ENCODE measurements at places on chromosomes 2 and 18.

GRCh38 chr2:150471813-150472510 is 15.5 kb downstream of the RND3 start:
- no peak for DNase-seq

- no peak for DNase-seq
Observed at GRCh38 chr2:148998165-148998830, 40.2 kb upstream of the LYPD6B start.

DNA sequence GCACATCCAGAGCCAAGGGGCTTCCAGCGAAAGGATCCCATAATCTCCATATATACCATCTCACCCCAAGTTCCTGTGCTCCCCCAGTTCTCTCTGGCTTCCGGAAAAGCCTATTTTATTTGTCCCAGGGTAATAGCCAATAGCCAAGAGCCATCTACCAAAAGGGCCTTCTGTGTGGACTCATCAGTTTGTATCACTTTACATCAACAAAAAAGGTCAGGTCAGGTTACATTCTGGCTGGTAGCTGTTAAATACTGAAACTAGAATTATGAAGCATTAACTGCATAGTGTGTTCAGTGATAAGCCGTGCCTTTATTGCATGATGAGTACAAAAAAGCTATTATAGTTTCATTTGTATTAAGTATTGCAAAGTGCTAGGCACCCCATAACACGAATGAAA is 223.7 kb downstream of the IRS1 start:
- DNase-seq = no peak

GRCh38 chr2:64698177-64698643 is 44.5 kb upstream of the SERTAD2 start:
- no peak for DNase-seq

GRCh38 chr2:101623031-101623521 is 74.4 kb upstream of the MAP4K4 start:
- no peak for DNase-seq

DNA sequence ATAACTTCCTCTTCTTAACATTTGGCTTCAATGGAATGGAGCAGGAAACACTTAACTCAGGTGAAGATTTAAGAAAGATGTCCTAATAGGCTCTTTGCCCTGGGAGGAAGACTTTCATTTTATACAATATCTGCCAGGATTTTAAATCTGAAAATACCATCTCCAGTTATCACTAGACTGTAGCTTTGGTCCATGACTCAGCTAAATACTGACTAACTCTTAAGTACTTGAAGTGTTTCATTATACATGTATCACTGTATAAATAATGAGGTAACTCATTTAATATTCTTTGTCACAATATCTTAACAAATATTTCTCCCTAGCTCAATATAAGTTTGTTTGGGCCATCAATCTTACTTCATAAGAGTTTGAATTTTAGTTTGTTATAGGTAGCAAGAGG is 34.7 kb downstream of the RBKS start:
- DNase-seq = peak; percentile 72

DNA sequence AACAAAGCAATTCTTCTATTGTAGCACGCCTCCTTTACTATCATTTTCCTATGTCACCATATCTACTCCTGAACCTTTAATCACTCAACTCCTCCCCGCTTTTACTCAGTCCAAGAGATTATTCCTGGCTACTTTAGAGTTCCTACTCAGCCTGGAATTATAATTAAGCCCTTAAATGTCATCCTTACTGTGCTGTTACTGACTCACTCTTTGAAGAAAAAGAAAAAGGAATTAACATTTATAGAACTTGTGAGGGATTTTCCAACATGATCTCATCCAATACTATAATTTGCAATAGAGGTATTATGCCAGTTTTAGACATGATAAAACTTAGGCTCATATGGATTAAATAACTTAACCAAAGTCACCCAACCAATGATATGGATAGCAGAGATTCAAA is 61.7 kb downstream of the CCDC88A start:
- DNase-seq = peak; percentile 4

DNA sequence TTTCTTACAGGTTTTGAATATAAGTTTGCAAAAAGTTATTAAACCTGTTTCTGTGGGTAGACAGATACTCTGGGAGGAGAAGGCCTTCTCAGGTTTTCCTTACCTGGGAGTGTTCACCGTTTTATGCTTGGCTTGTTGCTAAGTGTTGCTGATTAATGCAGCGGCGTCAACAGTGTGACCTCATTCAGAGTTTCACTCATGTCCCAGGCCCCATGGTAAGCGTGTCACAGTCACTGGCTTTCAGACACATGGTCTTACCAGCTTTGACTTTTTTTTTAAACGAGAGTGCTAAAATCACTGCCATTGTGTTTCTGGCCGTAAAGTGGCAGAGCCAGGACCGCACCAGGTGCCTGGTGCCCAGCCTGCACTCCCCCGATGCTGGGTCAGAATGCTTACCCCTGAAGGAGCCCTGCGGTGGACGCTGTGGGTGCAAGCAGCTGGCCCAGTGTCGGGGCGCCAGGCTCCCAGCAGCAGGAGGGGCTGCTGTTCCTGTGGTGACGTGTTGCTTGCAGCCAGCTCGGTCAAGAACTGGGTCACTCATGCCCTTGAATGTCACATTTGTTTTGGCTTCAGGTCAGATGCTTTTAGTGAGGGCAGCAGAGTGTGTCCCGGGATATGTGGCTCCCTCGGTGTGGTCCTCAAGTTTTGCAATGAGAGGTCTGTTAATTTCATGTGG is 3.5 kb downstream of the CAPN10 start:
- no peak for DNase-seq

DNA sequence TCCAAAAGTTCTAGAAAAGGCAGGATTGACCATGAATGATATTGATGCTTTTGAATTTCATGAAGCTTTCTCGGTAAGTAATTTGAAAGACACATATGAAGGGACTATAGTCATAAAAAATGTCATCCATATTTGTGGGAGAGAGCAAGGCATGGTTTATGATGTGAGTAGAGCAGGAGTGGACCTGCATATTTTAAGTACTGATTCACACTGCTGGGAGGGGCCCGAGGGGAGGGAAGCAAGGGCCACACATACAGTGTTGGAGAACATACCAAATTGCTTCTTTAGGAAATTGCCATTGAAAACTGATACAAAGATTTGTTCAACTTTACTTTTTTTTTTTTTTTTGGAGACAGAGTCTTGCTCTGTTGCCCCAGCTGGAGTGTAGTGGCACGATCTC is 39.4 kb downstream of the HADHB start:
- DNase-seq = peak; percentile 71

GRCh38 chr18:47054369-47054768 is 18.9 kb upstream of the ELOA2 start:
- no peak for DNase-seq

DNA sequence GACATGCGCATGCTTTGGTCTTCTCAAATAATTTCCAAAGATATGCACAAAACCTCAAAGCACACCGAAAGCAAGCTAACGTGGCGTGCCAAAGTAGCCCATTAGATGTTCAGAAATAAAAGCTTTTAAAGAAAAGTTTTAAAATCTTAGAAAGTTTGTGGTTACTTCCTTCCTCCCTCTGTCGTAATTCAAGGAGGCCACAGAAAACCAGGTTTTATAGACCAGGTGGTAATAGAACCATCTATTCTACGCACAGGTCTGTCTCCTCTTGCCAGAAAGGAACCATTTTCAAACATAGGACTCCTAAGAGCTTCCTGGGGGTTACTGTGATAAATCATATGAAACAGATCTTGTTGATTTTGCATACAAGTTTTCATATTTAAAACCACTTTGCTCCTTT is 487.2 kb downstream of the ARHGAP15 start:
- DNase-seq = no peak

GRCh38 chr2:240579771-240580614 is 6.5 kb upstream of the CAPN10 start:
- DNase-seq = peak; percentile 87

DNA sequence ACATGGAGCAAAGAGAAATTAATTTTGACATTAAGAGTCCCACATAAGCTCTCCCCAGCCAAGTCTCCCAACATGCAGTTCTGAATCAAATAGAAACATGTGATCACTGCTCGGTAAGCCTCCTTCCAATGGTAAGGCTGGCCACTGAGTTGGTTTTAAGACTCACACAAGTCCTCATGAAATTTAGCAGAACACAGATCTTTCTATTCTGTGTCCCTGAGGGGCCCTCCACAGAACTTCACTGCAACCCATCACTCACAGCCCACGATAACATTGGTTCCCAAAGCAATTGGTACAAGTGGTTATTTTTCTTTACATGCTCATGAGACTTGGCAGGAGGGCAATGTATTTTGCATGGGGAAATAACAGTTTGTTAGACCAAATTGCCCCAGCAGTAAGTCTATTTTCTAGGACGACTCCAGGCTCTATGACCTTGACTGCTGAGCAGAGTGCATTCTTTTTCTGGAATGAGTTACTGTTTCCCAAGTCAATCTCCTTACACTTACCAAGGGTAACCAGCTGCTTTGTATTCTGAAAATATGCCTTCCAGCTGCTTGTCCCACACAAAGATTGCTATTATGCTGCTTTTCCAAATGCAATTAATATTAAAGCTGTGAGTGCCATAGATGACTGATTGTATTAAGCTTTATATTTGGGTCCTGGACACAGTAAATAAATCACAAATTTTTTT is 142.3 kb upstream of the TANK start:
- DNase-seq = no peak

- no peak for DNase-seq
Observed at GRCh38 chr2:47862949-47863348, 43.3 kb downstream of the FBXO11 start.
